T follicular helper cell (primary cell): ENCODE measurements at places on chromosomes 12 and 14.

DNA sequence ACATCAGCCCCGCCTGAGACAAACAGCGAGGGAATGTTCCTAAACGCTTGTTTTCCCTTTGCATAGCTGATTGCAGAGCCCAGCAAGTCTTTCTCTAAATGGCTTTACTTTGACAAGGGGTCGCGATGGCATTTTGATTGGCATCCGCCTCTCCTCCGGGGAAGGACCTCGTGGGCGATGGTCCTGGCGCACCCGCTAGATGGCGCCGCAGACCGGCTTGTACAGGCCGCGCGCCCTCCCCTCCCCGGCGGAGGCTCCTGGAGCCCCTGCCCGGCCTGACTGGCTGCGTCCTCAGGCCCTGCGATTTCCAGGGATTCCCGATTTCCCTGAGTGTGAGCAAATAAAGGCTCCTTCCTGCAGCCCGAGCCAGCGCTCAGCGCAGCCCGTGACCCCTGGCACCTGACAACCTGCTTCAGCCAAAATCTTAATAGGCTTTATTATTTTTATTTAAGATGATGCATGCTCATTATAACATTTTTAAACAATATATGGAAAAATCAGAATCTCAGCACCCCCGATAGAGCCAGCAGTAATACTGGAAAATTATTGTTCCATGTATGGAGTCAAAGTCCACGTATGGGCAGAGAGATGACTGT lies 468.3 kb downstream of the AACS start:
- DNase-seq: no peak

GRCh38 chr12:54411391-54412241 lies 7.5 kb downstream of the ITGA5 start:
- peak; percentile 36 for DNase-seq

GRCh38 chr14:92121207-92121669 lies 268 bp downstream of the NDUFB1 start:
- DNase-seq: no peak

DNA sequence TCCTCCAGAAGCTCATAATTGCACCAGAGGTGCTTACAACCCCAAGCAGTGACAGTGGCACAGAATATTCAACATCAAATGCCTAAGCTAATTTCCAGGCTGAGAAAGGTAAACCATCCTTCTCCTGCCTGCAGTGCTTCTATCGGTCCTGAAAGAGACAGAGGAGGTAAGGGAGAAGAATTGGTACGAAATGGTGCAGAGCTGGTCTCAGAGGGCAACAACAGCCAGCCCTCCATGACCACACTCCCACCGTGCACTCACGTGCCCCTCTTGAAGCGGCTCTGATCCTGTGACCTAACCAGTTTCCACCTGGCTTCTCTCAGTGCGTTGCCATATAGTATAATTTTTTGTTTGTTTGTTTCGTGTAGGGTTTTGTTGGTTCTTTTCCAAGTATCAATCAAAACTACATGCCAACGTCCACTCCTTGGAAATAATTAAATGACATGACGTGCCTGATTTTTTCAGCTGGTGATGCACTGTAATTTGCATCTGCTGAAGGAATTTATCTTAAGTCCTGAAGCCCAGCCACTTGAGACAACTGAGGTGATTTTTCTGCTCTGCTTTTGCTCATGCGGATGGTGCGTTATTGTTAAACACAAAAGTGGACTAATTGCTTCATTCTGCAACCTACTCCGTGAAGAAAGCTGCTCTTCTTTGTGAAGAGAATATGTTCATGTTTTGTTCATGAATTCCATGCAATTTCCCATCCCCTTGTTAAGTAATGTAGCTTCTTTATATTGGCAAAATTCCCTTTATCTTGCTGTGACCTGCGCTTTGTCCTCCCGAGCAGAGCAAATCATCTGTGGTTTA lies 1.3 kb upstream of the ATP2A2 start:
- DNase-seq: no peak
